Vagina (tissue), 2 donors: ENCODE measurements at places on chromosomes 3 and 15.

DNA sequence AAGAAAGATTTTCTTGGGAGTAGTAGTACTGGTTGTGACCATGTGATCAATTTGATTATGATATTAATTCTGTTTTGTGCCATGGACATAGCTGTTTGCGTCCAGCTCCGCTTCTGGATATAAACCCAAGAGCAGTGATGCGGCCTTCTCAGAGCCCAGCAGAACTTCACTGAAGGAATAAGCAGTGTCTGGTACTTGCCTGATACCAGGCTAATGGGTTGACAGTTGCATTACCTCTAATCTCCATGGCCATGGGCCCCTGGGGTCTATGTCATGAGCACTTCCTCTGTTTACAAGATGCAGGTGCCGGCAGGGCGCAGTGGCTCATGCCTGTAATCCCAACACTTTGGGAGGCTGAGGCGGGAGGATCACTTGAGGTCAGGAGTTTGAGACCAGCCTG lies 36.3 kb upstream of the RAB6B start:
- DNase-seq = no peak

GRCh38 chr15:58932710-58933280 lies 684 bp downstream of the SLTM start:
- DNase-seq = no peak

- no peak for DNase-seq
These were observed 12.6 kb upstream of the STARD5 start for GRCh38 chr15:81336568-81336967.

DNA sequence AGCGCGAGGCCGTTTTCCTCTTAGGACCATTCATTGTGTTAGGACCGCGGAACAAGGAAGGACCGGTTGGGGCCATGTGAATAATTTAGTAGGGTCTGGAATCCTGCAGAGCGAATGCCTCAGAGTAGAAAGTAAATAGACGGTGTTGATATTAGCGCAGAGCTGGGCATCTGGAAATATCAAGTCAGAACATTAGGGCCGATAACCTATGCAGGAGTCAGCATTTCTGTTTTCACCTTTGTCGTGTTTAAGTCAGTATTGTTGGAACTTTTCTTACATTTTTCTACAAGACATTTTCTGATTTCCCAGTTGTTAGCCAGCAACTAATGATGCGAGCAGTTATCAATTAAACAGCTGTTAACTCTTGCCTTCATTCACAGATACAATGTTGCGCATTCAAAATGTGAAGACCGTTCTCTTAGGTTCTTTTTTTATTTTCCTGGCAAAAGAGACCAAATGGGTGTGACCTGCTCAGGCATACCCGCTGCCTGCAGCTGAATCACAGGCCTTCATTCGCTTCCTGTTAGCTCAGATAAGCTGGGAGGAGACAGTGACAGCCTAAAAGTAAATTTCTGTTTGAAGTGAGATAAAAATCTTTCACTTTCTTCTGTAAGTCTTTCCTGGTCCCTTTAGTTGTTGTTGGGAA lies 966 bp upstream of the PKM start:
- no peak for DNase-seq

- DNase-seq = no peak
These were observed 50.5 kb downstream of the MYO1E start for GRCh38 chr15:59322056-59322759.

- DNase-seq = no peak
These were observed 74.3 kb upstream of the P2RY1 start for GRCh38 chr3:152760591-152760990.

DNA sequence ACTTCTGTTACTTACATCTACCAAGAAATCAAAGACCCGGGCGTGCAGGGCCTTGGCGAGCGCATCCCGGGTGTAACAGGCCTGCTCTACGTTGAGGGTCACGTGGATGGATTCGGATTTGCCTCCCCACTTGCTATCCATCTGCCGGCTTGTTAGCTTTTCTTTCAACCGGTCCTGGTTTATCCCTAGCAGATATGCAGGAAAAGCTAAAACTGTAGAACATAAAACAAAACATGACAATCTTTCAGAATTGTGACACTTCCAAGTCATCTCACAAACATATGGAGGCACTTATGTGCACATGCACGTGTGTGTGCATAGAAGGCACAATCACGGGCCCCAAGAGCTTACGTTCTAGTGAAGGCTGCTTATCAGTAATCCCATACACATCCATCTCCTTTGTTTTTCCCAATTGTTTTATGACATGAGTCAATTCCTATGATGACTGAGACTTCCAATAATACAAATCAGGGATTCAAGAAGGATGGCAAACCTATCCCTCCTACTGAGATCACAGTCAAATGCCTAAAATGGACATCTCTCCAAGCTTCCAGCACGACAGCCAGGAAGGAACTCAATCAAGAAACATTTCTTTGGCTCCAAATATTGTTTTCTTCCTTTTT lies 11.3 kb downstream of the LDHAL6B start:
- no peak for DNase-seq

- no peak for DNase-seq
These were observed 2.0 kb upstream of the BAHD1 start for GRCh38 chr15:40438712-40439111.
